ENCODE measurements at places on chromosomes 1 and 21.

- no peak for DNase-seq
Measured at GRCh38 chr1:119871881-119872280, 24.4 kb downstream of the ADAM30 start.

GRCh38 chr1:56404561-56405030 is 174.8 kb downstream of the PLPP3 start:
- DNase-seq = no peak

GRCh38 chr1:100034470-100034869 is 64.7 kb downstream of the SLC35A3 start:
- DNase-seq = no peak

DNA sequence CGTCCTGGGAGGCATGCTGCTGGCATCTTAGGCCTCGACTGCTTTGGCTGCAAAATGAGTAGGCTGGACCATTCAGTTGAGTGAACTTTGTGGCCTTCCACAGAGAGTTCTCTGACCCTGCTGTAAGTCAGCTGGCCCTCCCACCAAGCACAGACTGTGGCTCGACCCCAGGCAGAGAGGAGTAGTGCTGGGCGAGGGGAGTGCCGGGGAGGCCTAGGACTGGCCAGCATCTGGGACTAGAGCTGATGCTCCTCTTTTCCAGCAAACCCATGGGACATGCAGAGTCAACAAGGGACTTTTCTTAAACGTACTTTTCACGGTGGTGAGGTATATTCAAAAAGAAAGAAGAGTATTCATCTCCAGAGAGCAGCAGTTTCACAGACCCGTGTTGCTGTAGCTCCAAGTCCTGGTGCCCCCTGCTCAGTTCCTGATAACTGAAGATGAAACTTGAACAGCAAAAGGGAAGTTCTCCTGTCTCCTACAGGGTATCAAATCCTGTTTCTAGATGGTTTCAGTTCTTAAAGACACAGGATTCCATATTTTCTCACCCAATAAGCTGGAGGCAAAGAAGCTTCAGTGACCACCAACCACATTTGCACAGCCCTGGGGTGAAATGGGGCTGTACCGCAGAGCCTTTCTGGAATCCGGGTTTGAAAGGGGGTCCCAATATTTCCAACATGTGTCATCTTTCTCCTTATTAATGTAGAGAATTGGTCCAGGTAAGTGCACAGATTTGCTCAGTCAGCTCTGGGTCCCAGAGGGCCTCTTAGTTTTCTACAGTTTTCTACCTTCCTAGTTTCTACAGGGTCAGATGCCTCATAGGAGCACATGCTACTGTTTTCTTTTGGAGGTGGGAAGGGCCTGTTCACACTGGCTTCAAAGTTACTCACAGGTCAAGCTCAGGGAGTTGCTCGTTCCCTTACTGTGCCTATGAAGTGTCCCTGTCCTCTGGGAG is 20.9 kb downstream of the BATF3 start:
- peak; percentile 23 for DNase-seq

DNA sequence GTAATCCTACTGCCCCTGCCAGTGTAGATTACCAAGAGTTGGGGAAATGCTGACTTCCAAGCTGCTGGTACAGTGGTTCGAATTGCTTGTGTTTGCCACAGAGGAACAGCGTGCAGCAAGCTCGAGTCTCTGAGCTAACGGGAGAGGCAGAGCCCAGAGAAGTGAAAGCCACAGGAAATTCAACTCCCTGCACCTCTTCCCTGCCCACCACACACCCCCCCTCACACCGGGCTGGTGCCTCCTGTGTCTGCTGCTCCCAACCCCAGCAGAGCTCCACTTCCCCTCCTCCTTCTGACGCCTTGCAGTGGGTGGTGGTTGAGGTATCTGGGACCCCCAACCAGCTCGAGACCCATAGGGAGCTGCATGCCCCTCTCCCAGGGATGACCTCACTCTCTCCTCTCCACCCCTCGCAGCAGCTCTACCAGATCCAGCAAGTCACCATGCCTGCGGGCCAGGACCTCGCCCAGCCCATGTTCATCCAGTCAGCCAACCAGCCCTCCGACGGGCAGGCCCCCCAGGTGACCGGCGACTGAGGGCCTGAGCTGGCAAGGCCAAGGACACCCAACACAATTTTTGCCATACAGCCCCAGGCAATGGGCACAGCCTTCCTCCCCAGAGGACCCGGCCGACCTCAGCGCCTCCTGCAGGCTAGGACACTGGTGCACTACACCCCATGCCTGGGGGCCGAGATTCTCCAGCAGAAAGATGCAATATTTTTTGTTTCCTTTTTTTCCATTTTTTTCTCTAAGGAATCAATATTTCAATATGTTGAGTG is 13.1 kb upstream of the KCNQ4 start:
- no peak for DNase-seq

DNA sequence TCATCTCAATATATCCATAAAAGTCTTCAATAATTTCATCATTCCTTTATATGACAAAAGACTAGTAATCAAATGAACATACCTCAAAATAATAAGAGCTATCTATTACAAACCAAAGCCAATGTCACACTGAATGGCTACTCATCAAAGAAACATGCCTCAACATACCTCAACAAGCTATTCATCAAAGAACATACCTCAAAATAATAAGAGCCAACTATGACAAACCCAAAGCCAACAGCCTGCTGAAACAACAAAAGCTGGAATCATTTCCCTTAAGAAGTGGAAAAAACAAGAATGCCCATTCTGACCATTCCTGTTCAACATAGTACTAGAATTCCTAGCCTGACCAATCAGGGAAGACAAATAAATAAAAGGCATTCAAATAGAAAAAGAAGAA is 1373.7 kb downstream of the BRINP3 start:
- DNase-seq = no peak

- no peak for DNase-seq
Measured at GRCh38 chr1:205287076-205287475, 34.5 kb downstream of the NUAK2 start.

DNA sequence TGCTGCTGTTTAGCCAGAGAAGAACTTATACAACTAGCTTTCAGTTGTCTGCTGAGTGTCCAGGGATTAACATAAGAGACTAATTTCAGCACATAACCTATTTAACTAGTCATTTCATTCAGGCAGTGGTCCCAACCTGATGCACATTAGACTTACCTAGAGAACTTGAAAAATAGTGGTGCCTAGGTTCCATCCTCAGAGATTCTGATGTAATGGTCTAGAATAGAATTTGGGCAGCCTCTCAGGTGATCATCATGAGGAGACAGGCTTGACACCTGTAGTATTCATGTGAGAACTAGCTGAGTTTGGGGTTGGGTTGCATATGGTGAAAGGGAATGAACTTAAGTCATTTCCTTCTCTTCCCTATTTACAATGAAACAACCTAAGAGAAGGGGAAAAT is 24.8 kb downstream of the CNST start:
- DNase-seq = no peak

GRCh38 chr1:177812144-177812543 is 157.7 kb downstream of the SEC16B start:
- no peak for DNase-seq

- no peak for DNase-seq
Measured at GRCh38 chr1:7642781-7643529, 128.1 kb upstream of the VAMP3 start.

DNA sequence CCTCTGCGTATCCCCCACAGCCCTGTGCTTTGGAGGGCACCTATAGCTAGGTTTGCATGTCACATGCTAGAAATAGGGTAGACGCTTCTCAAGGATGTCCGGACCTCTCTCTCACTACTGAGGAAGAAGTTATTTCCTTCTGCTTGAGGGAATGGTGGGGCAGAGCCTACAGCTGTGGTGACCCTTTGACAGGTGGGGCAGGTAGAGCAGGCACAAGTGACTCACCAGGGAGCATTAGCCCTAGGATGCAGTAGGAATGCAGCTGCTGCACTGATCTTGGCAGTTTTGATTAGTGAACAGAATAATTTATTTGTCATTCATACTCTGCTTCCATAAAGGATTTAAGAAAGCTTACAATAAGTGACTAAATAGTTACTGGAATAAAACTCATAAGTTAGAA is 129.6 kb upstream of the HOOK1 start:
- DNase-seq = no peak

- no peak for DNase-seq
Measured at GRCh38 chr1:59055908-59056719, 240.8 kb upstream of the FGGY start.

DNA sequence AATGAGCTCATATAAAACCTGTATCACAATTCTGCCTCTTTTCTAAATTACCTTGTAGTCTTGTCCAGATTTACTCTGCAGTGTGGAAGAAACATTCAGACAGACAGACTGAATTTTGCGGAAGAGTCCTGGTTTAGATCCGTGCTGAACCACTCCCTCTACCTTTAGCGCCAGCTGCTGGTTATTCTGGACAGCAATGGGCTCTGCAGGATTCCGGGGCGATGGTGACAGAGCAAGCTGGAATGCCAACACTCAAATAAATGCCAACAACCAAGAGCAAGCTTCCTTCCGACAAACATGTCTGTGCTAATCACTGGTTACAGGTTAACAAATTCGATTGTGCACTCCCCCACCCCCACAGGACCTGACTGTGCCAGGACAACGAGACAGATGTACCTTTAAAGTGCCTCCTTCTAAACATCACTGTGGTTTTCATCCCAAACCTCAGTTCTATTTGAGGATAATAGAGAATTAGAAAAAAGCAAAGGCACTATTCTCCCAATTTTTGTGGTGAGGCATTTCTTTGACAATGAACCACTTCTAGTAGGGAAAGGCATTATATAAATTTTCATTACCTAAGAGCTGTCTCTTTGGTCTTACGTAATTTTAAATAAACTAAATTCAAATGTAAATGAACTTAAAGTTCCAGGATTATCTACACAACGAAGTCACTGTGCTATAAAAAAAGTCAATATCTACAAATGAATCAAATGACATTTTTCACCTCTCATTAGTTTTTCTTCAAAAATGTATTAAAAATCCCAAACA is 90.4 kb downstream of the INTS7 start:
- no peak for DNase-seq

DNA sequence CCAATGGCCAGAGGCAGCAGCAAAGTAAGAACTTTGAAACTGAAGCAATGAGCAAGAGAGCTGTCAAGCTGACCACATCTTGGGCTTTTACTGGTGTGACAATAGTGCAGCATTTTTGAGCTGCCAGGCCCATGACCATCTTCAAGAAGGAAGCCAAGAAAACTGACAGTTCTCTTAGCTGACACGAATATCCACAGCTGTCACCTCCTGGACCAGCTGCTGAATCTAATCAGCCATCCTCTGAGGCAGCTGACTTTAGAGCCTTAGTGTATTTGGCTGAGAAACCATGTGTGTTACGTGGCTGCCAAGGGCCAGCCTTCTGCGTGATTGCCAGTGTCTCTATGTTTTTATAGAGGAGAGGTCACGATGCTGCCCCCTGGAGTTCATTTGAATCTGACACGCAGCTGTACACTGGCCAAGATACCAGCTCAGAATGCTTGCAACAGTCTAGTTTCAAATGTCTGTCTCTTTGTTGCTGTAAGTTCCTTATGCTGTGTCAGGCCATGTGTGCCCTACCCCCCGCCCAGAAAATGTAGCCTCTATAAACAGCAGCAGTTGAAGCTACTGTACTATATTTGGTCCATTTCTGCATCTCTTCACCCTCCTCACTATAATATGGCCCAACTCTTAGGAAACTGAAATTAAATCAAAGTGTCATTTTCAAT is 39.7 kb downstream of the PALMD start:
- DNase-seq = peak; percentile 26

DNA sequence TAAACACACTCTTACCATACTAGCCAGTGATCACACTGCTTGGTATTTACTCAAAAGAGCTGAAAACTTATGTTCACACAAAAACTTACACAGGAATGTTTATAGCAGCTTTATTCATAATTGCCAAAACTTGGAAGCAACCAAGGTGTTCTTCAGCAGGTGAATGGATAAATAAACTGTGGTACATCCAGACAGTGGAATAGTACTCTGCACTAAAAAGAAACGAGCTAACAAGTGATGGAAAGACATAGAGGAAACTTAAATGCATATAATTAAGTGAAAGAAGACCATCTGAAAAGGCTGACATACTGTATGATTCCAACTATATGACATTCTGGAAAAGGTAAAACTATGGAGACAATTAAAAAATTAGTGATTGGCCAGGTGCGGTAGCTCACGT is 20.7 kb upstream of the PDIK1L start:
- DNase-seq = no peak

DNA sequence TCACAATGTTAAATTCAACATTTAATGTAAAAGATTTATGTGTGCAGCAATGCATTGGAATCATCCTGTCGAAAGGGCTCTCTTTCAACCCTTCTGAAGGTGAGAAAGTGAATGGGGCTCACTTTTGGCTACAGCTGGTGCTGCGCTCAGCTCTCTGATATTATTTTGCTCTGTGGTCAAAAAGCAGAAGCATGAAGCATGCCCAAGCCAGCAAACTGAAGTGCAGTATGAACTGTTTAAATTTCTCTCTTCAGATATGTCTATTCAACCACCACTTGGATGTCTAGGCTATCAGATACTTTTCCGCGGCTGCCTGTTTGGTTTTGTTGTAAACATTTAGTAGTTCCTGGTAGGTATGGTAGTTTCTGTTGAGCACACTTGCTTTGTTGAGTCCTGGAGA is 216.9 kb upstream of the TMPRSS15 start:
- no peak for DNase-seq

DNA sequence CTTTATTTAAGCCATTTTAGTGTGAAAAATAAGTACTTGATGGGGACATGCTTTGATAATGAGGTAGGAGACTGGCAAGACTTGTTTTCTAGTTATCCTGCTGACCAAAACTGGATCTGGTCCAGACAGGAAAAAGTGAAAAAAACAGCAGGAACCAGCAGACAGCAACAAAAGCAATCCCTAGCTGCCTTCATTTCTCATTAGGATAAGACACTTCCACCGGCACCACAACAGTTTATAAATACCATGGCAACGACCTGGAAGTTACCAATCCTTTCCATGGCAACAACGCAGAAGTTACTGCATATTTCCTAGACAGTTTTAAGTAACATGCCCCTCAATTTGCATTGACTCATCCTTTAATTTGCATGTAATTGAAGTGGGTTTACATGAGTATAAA is 993.8 kb upstream of the NCAM2 start:
- no peak for DNase-seq
